Nephron progenitor cell (in vitro differentiated cells): ENCODE measurements at places on chromosomes 2 and 18.

DNA sequence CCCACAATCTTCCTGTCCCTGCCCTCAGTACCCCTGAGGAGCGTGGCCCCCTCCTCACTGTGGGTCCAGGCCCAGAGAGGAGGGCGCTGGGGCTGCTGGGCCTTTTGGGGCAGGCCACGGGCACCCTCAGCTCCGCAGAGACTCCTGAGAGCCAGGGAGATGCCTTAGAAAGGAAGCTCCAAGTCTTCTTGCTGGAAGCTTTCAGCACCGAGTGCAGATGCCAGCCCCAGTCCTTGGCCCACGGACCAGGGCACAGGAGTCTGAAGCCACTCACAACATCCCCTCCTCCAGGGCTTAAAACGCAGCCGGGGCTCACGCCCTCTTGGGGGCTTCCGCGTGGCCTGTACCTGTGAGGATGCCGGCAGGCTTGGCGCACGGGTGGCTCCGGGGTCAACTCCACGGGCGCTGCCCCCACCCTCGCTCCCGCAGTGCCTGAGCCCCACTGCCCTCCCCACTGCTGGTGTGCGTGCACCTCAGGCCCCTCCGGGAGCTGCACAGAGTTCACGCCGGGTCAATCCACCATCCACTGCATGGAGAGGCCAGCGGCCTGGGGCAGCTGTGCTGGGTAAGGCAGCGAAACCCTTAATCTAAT, 72.1 kb upstream of the CTDP1 start:
- H3K27me3 ChIP-seq: peaks cover 3% of the 10 kb centered on the region
- DNase-seq: no peak
- H3K4me3 ChIP-seq: no peak overlapping the region

GRCh38 chr2:208360259-208361076, 46.1 kb upstream of the PTH2R start:
- H3K4me3 ChIP-seq: no peak overlapping the region
- H3K4me1 ChIP-seq: peaks cover 3% of the 10 kb centered on the region
- H3K36me3 ChIP-seq: peaks cover 26% of the 10 kb centered on the region
- H3K27me3 ChIP-seq: peaks cover 3% of the 10 kb centered on the region

DNA sequence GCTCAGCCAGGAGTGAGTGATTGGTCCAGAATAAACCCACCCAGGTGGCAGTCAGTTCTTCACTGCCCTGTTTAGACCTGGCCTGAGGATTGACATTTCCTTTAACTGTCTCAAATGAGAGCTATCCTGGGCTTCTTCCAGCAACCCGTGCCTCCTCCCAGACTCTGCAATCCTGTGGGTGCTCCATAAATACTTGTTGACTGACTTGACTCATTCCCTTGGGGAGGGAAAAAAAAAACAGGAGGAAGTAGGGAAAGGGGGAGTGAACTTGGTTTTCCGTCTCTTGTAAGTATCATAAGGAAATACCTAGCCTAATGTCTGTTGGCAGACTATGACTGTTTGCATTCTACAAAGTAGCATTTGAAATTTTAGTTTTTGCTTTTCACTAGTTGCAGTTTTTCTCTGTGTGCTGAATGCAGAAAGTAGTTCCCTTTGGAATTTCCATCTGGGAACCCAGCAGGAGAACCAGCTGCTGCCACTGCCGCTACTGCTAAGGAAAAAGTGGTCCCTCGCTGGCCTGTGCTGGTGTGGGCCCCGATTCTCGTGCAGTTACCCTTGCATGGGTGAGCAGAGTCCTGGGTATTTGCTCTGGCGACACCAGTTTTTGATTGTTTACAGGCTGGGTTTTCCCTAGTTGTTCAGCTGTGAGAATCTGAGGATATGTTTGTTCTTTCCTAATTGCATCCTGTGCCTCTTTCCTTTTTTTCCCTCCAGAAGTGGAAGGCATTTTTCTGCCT, 78.8 kb downstream of the TGOLN2 start:
- H3K4me3 ChIP-seq: peak overlapping the region; percentile 38
- H3K27ac ChIP-seq: peak overlapping the region; percentile 94
- DNase-seq: no peak
- H3K4me1 ChIP-seq: peaks cover 89% of the 10 kb centered on the region
- H3K36me3 ChIP-seq: peaks cover 11% of the 10 kb centered on the region
- H3K27me3 ChIP-seq: peaks cover 4% of the 10 kb centered on the region

DNA sequence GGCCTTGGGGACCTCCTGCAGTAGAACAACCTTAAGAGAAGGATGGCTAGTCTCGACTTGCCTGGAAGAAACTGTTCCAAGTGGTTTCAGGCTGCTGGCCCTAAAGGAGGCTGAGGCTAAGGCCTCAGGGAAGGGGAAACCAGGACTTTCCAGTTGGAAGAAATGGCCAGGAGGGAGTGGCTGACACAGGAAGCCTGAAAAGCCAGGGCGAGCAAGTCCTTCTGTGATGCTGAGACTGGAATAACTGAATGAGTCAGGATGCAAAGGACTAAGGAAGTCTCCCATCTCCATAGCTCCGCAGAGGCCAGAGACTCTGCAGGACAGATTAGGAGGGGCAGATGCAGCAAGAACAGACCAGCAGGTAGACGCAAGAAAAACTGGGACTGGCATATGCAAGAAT, 7.4 kb downstream of the HTRA2 start:
- H3K4me3 ChIP-seq: no peak overlapping the region
- DNase-seq: no peak
- H3K27ac ChIP-seq: no peak overlapping the region
- H3K4me1 ChIP-seq: peaks cover 15% of the 10 kb centered on the region
- H3K36me3 ChIP-seq: peaks cover 22% of the 10 kb centered on the region

- no peaks in the 10 kb centered on the region for H3K4me1 ChIP-seq
- no peaks in the 10 kb centered on the region for H3K36me3 ChIP-seq
- H3K27me3 ChIP-seq: no peaks in the 10 kb centered on the region
- no peak overlapping the region for H3K4me3 ChIP-seq
Measured at GRCh38 chr18:28766027-28766426, 589.1 kb upstream of the CDH2 start.

GRCh38 chr2:57894381-57894780, 152.2 kb upstream of the VRK2 start:
- no peak for DNase-seq
- no peaks in the 10 kb centered on the region for H3K27me3 ChIP-seq
- H3K4me3 ChIP-seq: no peak overlapping the region
- H3K4me1 ChIP-seq: no peaks in the 10 kb centered on the region
- H3K27ac ChIP-seq: no peak overlapping the region

GRCh38 chr2:42141687-42142546, 27.2 kb upstream of the EML4 start:
- peak; percentile 59 for DNase-seq
- H3K36me3 ChIP-seq: no peaks in the 10 kb centered on the region
- H3K27me3 ChIP-seq: peaks cover 4% of the 10 kb centered on the region
- H3K27ac ChIP-seq: peak overlapping the region; percentile 98

DNA sequence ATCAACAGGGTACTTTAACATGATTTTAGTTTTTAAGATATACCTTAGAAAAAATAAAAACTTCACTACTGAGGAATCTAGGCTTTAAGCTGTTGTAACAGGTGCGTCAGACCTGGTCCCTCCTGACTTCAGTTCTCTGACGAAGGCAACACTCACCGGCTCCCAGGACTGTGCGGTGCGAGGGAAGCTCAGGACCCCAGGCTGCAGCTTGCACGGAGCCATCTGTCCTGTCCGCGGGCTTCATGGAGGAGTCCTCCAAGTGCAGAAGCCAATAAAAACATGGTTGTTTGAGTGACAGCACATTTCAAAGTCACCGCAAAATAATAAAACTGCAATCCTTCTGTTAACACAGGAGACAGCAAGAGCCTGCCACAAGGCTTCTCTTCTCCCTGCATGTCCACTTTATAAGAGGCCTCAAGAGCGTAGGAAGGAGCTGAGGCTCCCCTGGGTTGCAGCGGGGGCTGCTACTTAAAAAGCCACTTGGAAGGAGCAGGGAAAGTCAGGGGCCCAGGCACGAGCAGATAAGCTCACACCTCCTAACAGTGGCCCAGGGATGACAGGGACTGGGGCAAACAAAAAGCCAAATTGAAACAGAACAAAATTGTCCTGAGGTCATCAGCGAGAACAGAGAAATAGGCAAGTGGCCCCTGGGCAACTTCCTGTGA, 4.6 kb downstream of the HJURP start:
- H3K4me1 ChIP-seq: peaks cover 32% of the 10 kb centered on the region
- H3K27ac ChIP-seq: peak overlapping the region; percentile 74
- H3K36me3 ChIP-seq: peaks cover 48% of the 10 kb centered on the region
- no peak overlapping the region for H3K4me3 ChIP-seq

- no peak for DNase-seq
- H3K4me3 ChIP-seq: no peak overlapping the region
- peaks cover 6% of the 10 kb centered on the region for H3K4me1 ChIP-seq
- peaks cover 3% of the 10 kb centered on the region for H3K27me3 ChIP-seq
- H3K36me3 ChIP-seq: peaks cover 28% of the 10 kb centered on the region
Measured at GRCh38 chr2:188526701-188527100, 235.0 kb downstream of the GULP1 start.

DNA sequence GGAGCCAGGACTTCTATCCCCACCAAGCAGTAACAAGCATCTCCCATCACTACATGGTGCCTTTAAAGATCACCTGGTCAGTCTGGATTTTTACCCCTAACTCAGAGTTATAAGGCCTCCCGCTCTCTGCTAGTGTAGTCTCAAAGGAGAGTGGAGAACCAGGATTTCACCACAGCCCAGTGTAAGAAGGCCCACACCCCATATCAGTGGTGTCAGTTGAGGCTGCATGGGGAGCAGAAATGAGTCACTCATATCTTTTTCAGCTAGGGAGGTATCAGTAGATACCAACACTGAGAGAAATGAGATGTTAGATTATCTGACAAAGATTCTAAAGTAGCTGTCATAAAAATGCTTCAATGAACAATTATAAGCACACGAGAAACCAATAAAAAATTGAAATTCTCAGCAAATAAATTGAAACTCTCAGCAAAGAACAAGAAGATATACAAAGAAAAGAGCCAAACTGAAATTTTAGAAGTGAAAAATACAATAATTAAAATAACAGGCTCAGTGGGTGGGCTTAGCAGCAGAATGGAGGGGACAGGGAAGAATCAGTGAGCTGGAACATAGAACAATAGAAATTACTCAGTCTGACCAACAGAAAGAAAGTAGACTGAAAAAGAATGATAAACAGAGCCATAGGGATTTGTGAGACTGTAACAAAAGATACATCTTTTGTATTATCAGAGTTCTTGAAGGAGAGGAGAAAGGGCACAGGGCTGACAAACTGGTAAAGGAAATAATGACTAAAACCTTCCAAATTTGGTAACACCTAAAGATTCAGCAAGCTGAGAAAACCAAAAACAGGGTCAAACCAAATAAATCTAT, 257.7 kb downstream of the ANAPC1 start:
- DNase-seq: no peak
- no peaks in the 10 kb centered on the region for H3K4me1 ChIP-seq
- H3K27me3 ChIP-seq: peaks cover 5% of the 10 kb centered on the region
- no peak overlapping the region for H3K4me3 ChIP-seq
- H3K36me3 ChIP-seq: peaks cover 24% of the 10 kb centered on the region
- H3K27ac ChIP-seq: no peak overlapping the region

- peaks cover 64% of the 10 kb centered on the region for H3K4me1 ChIP-seq
- DNase-seq: peak; percentile 60
- no peak overlapping the region for H3K27ac ChIP-seq
- peak overlapping the region; percentile 87 for H3K4me3 ChIP-seq
Measured at GRCh38 chr18:62715759-62716615, 646 bp downstream of the PHLPP1 start.

- H3K27ac ChIP-seq: no peak overlapping the region
- H3K4me3 ChIP-seq: no peak overlapping the region
- no peaks in the 10 kb centered on the region for H3K36me3 ChIP-seq
- peaks cover 48% of the 10 kb centered on the region for H3K4me1 ChIP-seq
Measured at GRCh38 chr2:234686088-234686890, 189.4 kb upstream of the ARL4C start.

DNA sequence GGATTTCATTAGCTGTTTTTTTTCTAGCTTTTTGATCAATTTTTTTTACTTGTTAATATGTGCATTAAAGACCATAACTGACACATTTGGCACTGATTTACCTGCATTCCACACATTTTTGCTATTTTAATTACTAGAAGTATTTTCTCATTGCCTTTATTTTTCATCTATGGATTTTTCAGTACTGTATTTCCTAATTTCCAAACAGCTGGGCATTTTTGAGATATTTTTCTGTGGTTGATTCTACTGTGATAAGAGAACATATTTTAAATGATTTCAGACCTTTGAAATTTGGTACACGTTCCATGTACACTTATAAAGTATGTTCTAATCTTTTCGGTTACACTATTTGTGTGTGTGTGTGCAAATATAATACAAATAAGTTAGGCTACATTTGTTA, 135.3 kb downstream of the PARD3B start:
- H3K27ac ChIP-seq: no peak overlapping the region
- H3K36me3 ChIP-seq: no peaks in the 10 kb centered on the region
- H3K4me3 ChIP-seq: no peak overlapping the region
- H3K4me1 ChIP-seq: peaks cover 9% of the 10 kb centered on the region
- DNase-seq: no peak

DNA sequence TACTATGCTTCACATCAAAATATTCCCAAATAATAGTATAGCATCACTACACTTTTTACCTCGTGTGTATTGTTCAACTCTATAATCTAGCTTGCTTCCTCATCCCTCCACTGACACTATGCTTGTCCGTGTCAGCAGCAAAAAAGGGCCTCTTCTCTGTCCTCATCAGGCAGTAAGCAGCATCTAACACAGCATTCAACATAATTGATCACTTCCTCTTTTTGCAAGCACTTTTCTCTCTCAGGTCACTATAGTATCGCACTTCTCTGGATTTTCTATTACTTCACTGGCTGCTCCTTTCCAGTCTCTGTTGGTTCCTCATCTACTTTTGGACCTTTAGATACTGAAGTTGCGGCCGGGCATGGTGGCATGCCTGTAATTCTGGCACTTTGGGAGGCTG, 64.9 kb upstream of the ZSWIM2 start:
- H3K27me3 ChIP-seq: peaks cover 2% of the 10 kb centered on the region
- H3K27ac ChIP-seq: peak overlapping the region; percentile 7
- H3K36me3 ChIP-seq: no peaks in the 10 kb centered on the region

GRCh38 chr18:36200354-36200771, 13.1 kb downstream of the MOCOS start:
- no peaks in the 10 kb centered on the region for H3K4me1 ChIP-seq
- no peak overlapping the region for H3K4me3 ChIP-seq
- no peaks in the 10 kb centered on the region for H3K36me3 ChIP-seq
- H3K27me3 ChIP-seq: peaks cover 13% of the 10 kb centered on the region
- no peak for DNase-seq

GRCh38 chr2:42888321-42889245, 96.2 kb upstream of the HAAO start:
- H3K4me1 ChIP-seq: no peaks in the 10 kb centered on the region
- H3K27ac ChIP-seq: no peak overlapping the region
- DNase-seq: no peak
- H3K4me3 ChIP-seq: no peak overlapping the region
- peaks cover 31% of the 10 kb centered on the region for H3K36me3 ChIP-seq

DNA sequence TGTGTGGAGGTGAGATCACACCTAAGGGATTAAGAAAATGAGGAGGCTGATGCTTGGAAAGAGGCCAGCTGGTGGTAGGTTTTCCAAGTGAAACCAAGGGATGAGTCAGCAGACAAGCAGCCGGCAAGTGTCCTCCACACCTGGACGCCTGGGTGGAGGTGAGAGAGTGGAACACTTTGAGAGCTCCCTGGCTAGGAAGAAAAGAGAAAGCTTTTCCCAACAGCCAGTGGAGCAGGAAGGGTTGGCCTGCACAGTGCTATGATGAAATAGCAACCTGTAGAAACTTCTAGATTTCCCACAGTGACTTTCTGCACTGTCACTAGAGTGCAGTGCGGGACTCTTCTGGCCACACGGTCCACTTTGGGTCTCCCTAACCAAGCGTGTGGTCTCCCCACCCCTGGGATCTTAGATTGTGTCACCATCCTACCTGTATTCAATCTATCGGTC, 19.6 kb upstream of the IL37 start:
- H3K36me3 ChIP-seq: no peaks in the 10 kb centered on the region
- no peak for DNase-seq
- peaks cover 7% of the 10 kb centered on the region for H3K27me3 ChIP-seq
- H3K4me1 ChIP-seq: no peaks in the 10 kb centered on the region
- H3K4me3 ChIP-seq: no peak overlapping the region
